ENCODE measurements at places on chromosomes 2 and 18. TPM values are rescaled to one million over a fixed set of nuclear protein-coding genes. Genes with fewer than 3 reads are reported as not detected.

The ZNF521 gene
- polyA plus RNA-seq = 4.3 TPM

The CCDC121 gene
- 2.7 TPM for polyA plus RNA-seq

The ACP1 gene
- polyA plus RNA-seq = 279 TPM

The IL36A gene
- not detected for polyA plus RNA-seq

The BMP10 gene
- not detected for polyA plus RNA-seq

The PMAIP1 gene
- polyA plus RNA-seq = not detected

The UPP2 gene
- 0.90 TPM for polyA plus RNA-seq

The UGT1A8 gene
- not detected for polyA plus RNA-seq

The ANXA4 gene
- 5.4 TPM for polyA plus RNA-seq

The MAP3K19 gene
- polyA plus RNA-seq = not detected

The CCDC74A gene
- 0.74 TPM for polyA plus RNA-seq

The CNPPD1 gene
- 4.6 TPM for polyA plus RNA-seq

The C2orf72 gene
- 3.6 TPM for polyA plus RNA-seq

The RTP5 gene
- polyA plus RNA-seq = not detected

The RESP18 gene
- polyA plus RNA-seq = 6.5 TPM

The UGT1A3 gene
- not detected for polyA plus RNA-seq

The REG3A gene
- not detected for polyA plus RNA-seq

The TANC1 gene
- polyA plus RNA-seq = 93.5 TPM

The SERPINB13 gene
- polyA plus RNA-seq = not detected

The NEURL3 gene
- not detected for polyA plus RNA-seq

The LRP2 gene
- polyA plus RNA-seq = 0.03 TPM

The UGT1A4 gene
- polyA plus RNA-seq = not detected

The NEB gene
- 2.4 TPM for polyA plus RNA-seq

The LIPG gene
- polyA plus RNA-seq = not detected

The SCG2 gene
- polyA plus RNA-seq = 35.8 TPM

The FIGN gene
- 11.4 TPM for polyA plus RNA-seq

The MCM6 gene
- polyA plus RNA-seq = 11.5 TPM

The ASPRV1 gene
- not detected for polyA plus RNA-seq

The RFX8 gene
- polyA plus RNA-seq = 2.7 TPM

The ARHGEF4 gene
- 5.4 TPM for polyA plus RNA-seq

The GALNT5 gene
- polyA plus RNA-seq = 0.12 TPM

The INPP5D gene
- polyA plus RNA-seq = 0.34 TPM

The GAREM1 gene
- polyA plus RNA-seq = 5.6 TPM

The ATP6V1C2 gene
- 0.24 TPM for polyA plus RNA-seq

The NR4A2 gene
- polyA plus RNA-seq = 7.2 TPM

The GPR55 gene
- polyA plus RNA-seq = not detected

The ANKRD29 gene
- 27.0 TPM for polyA plus RNA-seq

Measured in Purkinje cell (primary cell).